ENCODE measurements at places on chromosomes 2 and 18. TPM values are rescaled to one million over a fixed set of nuclear protein-coding genes. Genes with fewer than 3 reads are reported as not detected.

The AKAIN1 gene
- total RNA-seq, result not detected

The TNFRSF11A gene
- total RNA-seq, result 2.2 TPM

The RAB31 gene
- 5.8 TPM for total RNA-seq

The MAPRE3 gene
- total RNA-seq, result 1.7 TPM

DNA sequence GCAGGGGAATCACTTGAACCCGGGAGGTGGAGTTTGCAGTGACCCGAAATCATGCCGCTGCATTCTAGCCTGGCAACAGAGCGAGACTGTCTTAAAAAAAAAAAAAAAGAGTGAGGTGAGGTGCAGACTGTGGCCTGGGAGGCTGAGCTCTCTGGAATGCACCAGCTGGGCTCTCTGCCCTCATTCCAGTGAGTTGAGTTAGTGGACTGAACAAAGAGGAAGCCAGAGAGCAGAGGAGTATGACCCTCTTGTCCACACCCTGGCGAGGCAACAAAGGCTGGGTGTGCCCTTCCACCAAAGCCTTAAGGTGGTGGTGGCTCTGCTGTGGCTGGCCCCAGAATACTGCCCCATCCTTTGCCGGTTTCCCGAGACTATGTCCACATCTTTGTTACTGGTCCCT is 71.3 kb upstream of the ACKR3 start:
- no peak overlapping the region for H3K4me3 ChIP-seq
- H3K27ac ChIP-seq, result no peak overlapping the region
- no peak for DNase-seq
- peaks cover 6% of the 10 kb centered on the region for H3K27me3 ChIP-seq

Data from CD4-positive, CD25-positive, alpha-beta regulatory T cell (primary cell).